ENCODE measurements at places on chromosomes 6 and 20.
A peak's percentile ranks its signal among the peaks of the same experiment; 100 is the strongest.

GRCh38 chr6:12504325-12504966 lies 212.1 kb upstream of the PHACTR1 start:
- peak; percentile 47 for DNase-seq

DNA sequence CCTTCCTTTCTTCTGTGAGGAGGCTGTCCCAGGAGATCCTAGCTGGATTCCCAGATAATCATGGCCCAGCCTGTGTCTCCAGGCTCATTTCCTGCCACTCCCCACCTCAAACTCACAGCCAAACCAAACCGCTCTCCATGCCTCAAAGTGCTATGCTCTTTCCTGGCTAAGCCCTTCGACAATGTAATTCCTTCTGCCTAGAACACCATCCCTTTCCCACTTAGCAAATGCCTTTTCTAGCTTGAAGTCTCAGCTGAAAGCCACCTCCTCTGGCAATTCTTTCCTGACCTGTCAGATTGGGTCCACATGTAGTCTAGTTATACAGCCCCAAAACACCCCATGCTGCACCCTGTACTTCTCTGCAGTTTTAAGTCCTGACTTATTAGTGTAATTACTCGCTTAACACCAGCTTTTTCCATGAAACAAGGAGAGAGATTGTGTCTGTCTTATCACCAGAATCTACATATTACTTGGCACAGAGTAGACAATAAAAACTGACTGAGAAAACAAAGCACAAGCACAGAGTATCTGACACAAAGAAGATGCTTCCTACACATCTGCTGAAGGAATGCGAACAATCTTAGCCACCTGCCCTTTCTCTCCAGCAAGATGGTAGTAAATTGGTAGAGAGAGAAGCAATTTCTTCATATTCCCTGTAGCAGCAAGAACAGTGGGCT lies 5.4 kb downstream of the TRIM26 start:
- no peak for DNase-seq

- no peak for DNase-seq
Observed at GRCh38 chr20:62068997-62069396, 3.3 kb upstream of the TAF4 start.

GRCh38 chr20:52104546-52105441 lies 86.8 kb downstream of the ZFP64 start:
- peak; percentile 49 for DNase-seq

DNA sequence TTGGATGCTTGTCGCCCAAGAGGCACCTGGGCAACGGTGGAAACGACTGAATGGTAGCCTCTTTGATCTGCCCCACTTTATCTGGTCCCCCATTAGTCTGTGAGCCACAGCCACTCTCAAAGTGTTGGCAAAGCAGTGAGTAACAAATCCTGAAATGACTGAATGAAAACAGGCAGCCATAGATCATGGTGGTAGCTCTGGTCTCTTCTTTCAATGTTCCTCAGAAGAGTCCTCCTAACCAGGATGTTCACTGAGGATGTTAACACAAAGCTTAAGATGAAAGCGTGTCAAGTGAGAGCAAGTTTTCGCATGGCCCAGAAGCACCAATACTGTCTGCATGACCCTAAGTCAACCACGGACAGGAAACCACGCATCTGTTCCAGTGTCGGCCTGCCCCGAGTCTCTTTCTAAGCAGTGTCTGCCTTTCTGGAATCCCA lies 107.3 kb downstream of the IRF4 start:
- no peak for DNase-seq

DNA sequence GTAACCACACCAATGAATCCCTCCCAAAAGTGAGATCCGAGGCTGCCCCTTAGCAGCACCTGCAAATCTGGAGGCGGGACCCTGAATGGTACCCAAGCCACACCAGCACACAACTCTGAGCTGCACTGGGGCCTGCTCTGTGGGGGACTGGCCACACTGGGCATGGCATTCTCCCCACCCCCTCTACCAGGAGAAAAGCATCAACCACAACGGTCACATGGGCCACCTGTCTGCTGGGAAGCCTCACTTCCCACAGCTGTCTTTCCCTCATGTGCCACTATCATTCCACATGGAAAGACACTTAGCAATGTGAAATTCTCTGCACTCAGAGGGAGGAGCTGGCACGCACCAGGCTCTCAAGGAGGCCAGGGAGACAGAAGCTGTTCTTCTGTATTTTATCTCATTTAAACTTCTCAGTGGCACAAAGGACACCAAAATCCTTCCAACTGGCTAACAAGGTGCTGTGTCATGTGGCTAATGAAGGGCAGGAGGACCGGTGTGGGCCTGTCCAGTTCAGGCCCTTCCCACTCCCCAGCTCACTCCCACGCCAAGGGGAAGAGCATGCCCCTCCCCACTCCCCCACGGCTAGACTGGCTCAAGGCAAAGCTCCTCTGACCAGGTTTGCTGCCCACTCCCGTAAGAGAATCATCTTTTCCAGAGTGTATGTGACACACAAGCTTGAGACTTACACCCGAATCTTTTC lies 19.0 kb downstream of the YTHDF1 start:
- no peak for DNase-seq

- DNase-seq = no peak
Observed at GRCh38 chr6:25336996-25337395, 57.8 kb downstream of the CARMIL1 start.

DNA sequence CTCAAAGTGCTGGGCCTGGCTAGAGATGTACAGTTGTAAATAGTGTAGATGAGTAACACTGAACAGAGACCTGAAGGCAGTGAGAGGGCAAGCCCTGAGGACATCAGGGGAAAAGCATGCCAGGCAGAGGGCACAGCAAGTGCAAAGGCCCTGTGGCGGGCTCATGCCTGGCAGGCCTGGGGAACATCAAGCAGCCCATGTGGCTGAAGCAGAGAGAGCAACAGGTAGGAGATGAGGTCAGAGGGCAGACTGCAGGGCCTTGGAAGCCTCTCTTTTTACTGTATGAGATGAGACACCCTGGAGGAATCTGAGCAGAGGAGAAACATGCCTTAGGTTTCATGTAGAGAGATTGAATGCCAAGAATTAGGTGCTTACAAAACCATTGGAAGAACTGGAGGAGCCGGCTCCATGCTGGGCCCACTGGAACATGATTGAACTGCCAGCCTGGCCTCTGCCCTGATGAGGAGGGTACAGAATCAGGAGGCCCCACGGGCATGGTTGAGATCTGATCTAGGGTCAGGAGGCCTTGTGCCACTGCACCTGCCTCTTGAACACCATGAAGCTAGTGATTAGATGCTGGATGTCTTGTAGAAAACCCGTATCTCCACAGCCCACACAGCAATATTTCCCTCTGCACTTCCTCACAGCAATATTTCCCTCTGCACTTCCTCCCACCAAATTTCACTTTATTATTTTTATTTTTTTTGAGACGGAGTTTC lies 5.9 kb upstream of the HMGA1 start:
- no peak for DNase-seq

DNA sequence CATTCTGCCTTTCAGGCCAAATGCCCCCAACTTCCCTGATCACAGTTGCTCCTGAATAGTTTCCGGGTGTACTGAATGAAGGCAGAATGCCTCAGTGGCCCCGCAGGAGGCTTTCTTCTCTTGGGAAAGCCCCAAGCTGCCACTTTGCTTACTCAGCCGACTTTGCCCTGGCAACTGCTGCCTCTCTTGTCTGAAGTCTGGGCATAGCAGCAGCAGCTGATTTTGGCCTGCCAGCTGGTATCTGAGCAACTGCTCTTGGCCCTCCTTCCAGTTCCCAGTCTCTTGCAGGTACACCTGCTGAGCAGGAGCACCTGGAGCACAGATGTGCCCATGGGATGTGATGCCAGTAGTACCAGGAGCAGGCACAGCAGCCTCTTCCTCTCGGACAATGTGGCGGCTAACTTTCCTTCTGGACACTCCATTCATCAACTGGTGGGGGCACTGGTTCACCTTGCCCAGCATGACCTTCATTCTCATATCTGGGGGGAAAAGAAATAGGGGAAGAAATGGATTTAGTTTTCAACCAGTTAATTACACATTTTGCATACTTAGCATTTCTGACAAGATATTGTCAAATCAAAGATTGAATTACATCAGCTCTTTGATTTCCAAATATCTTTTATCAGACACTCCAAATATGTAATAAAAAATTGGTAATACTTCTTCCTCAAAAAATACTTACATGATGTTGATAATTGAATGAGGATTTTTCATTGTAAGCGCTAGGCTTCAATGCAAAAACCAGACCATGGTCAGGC lies 468.2 kb downstream of the PKHD1 start:
- DNase-seq = no peak

- no peak for DNase-seq
Observed at GRCh38 chr6:73062837-73063236, 162.5 kb downstream of the KHDC1L start.

DNA sequence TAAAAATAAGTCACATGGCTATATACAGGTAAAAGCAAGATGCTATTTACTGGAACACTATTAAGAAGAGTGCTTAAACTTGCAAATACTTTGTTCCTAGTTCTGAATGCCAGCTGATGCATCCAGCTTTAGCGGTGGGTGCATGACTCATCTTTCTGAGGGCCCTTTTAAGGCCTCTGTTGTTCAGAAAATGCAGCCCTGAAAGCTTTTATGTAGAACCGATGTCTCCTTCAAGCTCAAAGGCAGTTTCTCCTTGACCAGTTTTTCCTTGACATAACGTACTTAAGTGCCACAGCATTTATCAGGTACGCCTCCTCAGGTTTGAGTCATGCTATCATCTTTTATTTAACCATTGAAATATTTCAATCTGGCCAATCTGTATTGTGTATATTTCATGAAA lies 82.8 kb downstream of the MLIP start:
- no peak for DNase-seq

DNA sequence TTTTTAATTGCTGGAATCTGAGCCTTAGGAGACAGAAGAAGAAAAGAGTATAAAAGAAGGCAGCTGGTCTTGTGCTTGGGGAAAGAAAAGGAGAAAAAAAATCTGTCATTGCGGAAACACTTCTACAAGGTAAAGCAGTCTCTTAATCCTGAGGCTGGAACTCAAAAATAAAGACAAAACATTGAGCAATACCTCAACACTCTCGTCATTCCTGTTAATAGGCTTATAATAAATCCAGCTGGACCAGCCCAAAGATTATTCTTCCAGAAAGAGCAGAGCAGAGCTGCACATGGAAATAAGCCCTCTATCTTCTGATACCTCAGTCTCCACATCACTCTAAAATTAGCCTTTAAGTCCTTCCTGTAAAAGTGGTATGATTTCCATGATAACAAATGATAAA lies 62.0 kb upstream of the HIVEP1 start:
- DNase-seq = no peak

DNA sequence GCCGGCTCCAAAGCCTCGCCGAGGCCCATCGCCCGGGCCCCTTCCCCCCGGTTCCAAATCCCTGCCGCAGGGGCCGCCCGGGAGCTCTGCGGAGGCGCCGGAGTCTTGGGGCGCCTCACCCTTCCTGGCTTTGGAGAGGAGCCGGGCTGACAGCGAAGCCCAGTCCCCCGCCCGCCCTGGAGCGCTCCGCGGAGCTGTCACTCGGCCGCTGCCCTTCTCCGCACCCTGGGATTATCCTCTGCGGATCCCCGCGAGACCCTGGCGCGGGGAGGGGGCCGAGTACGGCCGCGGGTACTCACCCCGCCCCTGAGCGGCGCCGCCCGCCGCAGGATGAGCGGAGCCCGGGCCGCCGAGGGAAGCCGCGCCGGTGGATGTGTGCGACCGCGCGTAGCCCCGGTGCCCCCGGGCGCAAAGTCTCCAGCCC lies 343 bp downstream of the SNAP91 start:
- no peak for DNase-seq

DNA sequence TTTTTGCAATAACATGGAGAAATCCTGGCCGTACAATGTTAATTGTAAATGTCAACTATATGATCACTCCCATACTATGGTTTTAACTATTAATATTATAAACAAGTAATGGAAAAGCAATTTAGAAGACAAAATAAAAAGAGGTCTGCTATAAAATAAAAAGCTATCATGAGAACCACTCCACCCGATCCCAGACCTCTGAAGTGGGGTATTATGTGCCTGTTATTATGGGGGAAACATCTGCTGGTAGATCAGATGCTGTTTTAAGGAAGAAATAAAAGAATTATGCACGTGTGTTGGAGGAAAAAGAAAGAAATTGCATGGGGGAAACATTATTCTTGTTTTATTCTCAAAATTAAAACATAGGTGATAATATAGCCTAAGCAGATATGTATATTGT lies 615.7 kb upstream of the ARID1B start:
- DNase-seq = no peak

GRCh38 chr6:19851241-19852089 lies 14.3 kb downstream of the ID4 start:
- peak; percentile 58 for DNase-seq

DNA sequence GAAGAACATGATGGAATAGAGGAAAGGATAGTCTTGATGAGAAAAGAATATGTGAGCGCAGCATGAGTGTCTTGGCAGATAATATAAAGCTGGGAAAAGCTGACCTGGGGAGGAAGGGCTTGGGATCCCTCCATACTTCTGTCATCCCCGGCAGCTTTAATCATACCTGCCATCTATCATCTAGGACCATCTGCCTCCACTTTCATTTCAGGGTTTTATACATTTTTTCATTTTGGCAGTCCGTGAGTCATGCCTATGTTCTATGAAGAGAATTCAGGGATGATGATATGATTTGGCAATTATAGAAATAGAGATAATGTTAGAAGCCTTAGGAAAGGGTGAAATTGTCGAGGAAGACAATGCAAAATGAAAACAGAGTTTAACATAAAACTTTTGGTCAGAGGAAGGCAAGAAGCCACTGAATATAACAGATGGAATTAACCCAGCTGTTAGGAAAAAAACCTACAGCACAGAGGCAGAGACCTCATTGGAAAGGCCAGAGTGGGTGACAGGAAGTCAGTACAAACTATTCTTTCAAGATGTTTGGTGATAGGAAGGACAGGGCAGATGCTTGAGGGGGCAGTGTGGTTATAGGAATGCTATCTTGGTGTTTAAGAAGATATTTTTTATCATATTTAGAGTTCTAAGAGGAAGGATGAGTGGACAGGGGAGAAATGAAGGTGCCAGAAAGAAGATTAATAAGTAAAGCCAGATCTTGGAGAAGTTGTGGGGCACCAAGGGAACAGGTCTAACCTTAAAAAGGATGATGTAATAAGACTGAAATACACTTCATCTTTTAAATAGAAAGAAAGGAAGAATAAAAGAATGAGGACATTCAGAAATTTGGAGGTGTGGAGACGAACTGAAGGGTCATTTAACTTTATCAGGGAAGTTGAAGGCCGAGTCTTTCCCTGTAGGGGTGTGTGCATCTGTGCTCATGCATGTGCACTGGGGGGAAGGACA lies 37.8 kb downstream of the MARCKS start:
- DNase-seq = no peak

- peak; percentile 54 for DNase-seq
Observed at GRCh38 chr6:100472674-100473073, 8.0 kb upstream of the SIM1 start.

- no peak for DNase-seq
Observed at GRCh38 chr6:66772800-66773199, 1065.8 kb upstream of the EYS start.

- no peak for DNase-seq
Observed at GRCh38 chr6:87870556-87870955, 168.5 kb upstream of the AKIRIN2 start.

GRCh38 chr20:63942250-63942951 lies 13.8 kb downstream of the UCKL1 start:
- DNase-seq = peak; percentile 5

DNA sequence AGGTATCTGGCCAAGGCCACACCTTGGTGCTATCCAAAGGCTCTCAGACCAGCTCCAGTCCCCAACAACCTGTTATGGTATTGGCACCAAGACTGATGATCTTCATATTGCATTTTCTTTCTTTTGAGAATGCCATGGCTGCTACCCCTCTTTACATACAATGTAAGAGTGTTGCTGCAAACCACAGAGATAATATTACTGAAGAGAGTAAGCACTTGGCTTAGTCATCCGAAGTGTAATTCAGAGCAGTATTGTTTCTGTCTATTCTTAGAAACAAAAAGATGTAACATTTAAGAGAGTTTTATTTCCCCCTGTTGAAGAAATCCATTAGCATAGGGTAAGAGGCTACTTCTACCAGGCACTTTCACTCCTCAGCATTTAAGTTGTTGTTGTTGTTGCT lies 212.5 kb downstream of the C6orf118 start:
- DNase-seq = no peak

Data from ACHN (cell line).